CD4-positive, alpha-beta T cell treated with Interleukin-10 for 1 hour (primary cell): ENCODE measurements at places on chromosomes 16 and 17.

DNA sequence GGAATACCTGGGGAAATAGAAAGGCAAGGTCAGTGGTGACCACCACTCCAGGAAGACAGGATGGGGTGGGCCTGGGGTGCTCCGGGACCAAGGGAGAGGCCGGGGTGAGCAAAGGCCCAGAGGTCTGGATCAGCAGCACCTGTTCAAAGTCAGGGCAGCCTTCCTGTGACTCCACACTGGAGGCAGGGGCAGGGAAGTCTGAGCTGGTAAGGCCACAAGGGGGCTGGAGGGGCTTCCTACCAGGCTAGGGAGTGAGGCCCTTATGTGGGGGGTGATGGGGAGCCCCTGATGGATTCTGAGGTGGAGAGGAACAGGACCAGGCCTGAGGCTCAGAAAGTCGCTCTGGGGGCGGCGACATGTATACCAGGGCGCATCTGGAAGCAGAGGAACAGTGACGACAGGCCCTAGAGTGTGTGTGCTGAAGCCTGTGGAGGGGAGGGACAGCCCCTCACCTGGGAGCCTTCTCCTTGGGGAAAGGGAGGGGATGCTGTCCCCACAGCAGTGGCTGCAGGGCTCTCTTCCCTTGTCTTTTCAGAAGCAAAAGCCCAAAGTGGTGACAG is 3.7 kb downstream of the C16orf78 start:
- DNase-seq, result no peak

DNA sequence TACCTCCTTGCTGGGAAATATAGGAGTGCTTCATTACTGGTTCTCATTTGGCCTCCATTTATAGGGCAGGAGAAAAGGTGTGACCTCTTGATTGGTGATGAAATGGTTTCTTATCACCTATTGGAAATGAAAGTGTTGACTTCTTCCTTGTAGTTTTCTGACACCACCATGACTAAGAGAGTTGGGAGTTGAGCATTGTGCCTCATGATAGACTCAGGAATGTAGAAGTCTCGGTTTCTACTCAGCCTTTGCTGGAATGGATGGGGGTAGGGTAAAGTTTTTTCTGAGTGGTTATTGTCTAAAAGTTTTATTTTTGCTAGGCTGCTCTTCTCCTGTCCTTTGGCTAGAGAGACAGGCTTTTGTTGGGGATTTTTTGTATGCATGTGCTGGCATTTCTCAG is 117.4 kb downstream of the PHKB start:
- DNase-seq, result no peak

GRCh38 chr17:46180892-46181274 is 12.3 kb downstream of the KANSL1 start:
- no peak for DNase-seq

DNA sequence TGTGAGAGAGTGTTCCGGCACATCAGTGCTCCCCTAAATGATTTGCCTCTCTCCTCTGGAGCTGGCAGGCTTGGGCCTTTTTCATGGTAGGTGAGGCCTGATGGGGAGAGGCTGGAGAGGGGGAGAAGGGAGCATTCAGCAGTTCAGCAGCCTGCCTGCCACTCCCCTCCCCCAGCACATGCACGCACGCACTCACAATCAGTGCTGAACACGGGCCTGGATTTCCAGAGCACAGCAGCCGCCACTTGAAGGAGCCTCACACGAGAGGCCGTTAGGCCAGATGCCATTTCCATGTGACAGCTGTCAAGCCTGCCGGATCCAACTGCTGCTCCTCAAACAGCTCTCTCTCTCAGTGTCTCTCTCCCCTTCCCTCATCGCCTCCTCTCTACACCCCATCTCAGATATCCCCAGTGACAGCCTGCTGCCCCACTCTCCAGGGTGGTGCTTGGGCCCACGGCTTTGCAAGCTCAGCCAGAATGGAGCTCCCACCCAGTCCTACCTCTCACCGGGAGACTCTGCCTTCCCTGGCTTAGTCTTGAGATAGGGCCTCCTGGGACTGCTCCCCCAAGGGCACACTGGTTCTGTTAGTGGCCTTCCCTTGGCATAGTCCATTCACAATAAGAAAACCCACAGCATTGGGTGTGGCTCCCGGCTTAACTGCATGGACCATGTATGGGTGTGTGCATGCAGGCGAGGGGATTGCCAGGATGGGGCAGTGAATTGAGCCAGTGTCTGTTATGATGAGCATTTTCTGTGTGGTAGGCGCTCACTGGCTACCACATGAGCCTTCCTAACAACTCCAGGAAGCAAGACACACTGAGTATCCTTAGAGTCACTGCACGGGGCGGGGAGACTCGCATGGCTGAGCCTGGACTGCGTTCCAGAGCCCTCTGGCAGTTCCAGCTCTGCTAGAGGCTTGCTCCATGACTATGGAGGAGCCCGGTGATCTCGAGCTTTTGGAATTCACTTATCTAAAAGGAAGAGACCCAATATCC is 226.2 kb downstream of the CCDC182 start:
- no peak for DNase-seq

GRCh38 chr16:49596068-49596467 is 222.5 kb downstream of the C16orf78 start:
- no peak for DNase-seq

GRCh38 chr17:2502871-2503580 is 8.7 kb downstream of the METTL16 start:
- no peak for DNase-seq

GRCh38 chr17:82012640-82013295 is 9.9 kb downstream of the CENPX start:
- no peak for DNase-seq

DNA sequence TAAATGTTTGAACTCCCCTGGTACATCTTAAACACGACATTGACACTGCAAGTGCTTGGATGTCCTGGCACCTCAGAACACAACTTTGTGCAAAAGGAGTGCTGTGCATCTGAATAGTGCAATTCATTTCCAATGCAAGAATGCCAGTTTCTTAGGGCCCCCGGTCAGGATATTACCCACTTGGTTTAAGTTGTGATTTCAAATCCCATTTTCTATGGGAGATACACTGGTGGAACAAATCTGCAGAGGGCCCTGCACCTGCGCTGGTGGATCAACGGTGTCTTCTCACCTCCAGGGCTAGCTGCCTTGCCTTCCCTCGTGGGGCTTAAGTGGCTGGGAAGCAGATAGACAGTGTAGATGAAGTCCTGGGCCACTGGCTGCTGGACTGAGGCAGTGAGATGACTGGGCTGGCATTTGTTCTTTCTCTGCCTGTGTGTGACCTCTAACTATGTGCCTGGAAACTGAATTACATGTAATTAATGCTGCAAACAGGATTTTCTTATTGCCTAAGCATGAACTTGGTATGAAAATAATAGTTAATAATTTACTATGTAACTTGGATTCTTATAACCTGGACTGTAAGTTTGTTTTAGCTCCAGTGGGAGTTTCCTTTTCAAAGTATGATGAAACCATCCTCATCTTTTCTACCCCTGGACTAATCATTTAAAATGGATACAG is 20.9 kb downstream of the HAPSTR1 start:
- DNase-seq, result no peak

- DNase-seq, result peak; percentile 84
Measured at GRCh38 chr17:62968445-62968923, 2.4 kb downstream of the TANC2 start.

- DNase-seq, result no peak
Measured at GRCh38 chr17:50692448-50693035, 15.2 kb downstream of the ANKRD40 start.

DNA sequence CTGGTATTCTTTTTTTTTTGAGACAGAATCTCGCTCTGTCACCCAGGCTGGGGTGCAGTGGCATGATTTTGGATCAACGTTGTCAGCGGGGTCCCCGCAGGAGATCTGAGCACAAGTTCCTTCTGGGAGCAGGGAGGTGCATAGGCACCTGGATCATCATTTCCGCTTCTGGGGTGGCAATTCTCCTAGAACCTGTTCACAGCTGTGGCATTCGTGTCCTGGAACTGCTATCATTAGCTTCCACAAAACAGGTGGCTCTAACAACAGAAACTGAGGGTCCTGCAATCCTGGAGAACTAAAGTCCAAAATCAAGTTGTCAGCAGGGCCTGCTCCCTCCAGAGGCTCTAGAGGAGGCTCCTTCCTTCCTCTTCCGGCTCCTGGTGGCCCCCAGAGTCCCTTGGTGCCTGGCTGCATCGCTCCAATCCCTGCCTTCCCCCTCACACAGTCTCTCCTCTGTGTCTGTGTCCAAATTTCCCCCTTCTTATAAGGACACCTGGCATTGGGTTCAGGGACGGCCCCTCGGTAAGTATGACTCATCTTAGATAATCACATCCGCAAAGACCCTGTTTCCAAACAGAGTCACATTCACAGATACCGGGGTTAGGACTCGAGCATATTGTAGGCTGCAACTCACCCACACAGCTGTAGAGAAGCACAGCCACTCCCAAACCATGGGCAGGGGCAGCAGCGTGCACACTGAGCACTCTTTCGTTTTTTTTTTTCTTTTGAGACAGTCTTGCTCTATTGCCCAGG is 43.5 kb upstream of the KLHDC4 start:
- no peak for DNase-seq

GRCh38 chr17:59387351-59388068 is 56.1 kb downstream of the YPEL2 start:
- no peak for DNase-seq

GRCh38 chr16:72860726-72861562 is 187.0 kb downstream of the ZFHX3 start:
- no peak for DNase-seq

GRCh38 chr17:61196302-61196704 is 203.3 kb upstream of the TBX2 start:
- no peak for DNase-seq

DNA sequence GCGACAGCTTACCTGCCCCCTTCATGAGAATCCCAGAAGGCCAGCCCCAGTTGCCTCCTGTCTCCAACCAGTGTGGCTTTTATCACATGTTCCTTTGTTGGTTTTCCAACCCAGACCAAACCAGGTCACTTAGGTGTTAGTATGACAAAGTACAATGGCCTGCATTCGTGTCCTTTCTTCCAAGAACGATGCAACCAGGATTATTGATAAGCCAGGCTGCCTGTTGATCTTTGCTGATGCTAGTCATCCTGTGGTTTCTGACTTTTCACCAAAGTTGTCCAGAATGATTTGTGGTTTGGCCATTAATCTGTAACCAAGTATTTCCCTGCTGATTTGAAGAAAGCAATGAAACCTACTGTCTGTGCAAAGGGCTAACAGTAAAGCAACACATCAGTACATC is 191.4 kb downstream of the CYLD start:
- no peak for DNase-seq

DNA sequence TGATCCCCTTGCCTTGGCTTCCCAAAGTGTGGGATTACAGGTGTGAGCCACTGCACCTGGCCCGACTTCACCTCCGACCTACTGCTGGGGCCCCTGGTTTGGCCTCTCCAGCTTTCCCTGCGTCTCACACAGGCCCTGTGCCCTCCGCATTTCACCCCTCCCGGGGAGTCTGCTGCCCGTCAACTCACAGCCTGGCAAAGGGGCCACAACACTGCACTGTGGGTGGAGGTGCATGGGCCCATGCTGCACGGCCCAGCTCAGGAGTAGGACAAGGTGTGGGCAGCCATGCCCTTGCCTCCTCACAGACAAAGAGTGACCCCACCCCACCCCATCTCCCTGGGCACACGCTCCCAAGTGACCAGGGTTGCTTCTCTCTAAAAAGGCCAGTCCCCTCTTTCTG is 12.6 kb upstream of the TBX2 start:
- no peak for DNase-seq

DNA sequence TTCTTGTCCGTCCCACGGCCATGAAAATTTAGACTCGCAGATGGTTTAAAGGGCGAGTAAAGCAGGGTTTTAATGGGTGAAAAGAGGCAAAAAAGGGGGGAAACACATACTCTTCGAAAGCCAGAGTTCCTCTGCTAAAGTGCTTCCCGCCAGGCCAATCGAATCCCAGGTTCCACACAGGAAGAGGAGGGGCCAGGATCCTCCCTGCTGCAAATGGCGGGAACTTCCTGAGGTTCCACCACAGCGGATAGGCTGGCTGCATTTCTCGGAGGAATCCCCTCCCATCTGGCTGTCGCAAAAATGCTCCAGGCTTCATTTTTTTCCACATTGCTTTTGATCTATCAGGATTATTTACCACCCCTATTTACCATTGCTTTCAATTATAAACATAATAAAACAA is 670.1 kb upstream of the CA10 start:
- no peak for DNase-seq

DNA sequence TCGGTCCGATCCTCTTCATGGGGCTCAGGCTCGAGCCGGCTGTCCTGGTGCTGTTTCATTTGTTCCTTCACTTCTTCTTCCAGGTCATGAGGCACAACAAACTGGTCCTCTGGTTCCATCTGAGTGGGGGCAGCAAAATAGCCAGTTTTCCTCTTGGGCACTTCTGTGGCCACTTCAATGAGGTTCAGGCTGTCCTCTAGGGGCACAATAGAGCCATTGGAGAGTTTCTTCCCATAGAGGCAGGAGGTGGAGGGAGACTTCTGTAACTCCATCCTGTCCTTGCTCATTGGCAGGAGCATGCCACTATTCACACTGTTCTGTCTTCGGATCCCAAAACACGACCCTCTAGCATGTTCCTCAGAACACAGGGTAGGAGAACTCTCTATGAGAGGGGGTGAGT is 22.9 kb downstream of the MARVELD3 start:
- no peak for DNase-seq

DNA sequence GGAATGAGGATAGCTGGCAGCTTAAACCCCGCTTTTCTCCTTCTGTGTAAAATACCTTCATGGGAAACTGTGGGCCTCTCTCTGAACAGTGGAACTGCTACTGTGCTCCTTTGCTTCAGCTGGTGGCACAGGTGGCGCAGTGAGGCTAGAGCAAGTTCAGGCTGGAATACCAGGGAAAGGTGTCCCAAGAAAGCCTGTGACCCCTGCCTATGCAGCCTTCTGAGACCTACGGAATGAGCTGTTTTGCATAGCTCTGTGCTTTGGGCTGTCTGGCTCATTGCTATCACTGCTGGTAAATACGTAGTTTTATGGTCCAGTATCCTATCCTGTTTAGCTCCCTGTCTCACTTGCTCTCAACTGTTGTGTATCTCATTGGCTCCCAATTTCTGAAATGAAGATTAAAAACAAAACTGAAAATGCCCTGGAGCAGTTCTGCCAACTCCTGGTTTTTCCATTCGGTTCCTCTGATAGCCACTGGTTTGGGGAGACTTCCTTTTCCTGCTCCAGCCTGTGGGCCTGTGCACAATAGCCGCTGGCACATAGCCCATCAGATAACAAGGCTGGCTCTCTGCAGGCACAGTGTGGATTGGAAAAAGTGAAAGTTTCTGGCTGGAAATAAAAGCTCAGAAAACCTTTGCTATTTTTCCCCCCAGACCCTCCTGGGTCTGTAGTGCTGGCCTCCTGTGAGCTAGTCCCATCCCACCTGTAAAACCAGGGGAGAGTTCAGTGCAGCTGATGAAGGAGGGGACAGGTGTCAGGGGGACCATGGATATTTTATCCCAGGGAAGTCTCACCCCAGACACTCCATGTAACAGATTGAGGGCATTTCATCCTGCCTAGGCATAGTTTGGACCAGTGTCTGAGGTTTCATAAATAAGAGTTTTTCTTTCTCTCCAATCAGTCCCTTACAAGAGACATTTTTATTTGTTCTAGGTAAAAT is 24.0 kb downstream of the LIMD2 start:
- DNase-seq, result no peak

GRCh38 chr17:77905766-77906165 is 52.7 kb upstream of the TNRC6C start:
- no peak for DNase-seq
